ENCODE measurements at places on chromosomes 4 and X.
A peak's percentile ranks its signal among the peaks of the same experiment; 100 is the strongest.

- no peaks in the 10 kb centered on the region for H3K36me3 ChIP-seq
- no peak for DNase-seq
- H3K27me3 ChIP-seq, result no peaks in the 10 kb centered on the region
These were observed 11.2 kb downstream of the ADAM29 start for GRCh38 chr4:174929346-174929745.

GRCh38 chrX:18542905-18543304, 117.5 kb downstream of the CDKL5 start:
- no peak overlapping the region for H3K4me3 ChIP-seq
- no peak for DNase-seq
- H3K27ac ChIP-seq, result no peak overlapping the region
- H3K4me1 ChIP-seq, result no peaks in the 10 kb centered on the region
- no peaks in the 10 kb centered on the region for H3K36me3 ChIP-seq

GRCh38 chrX:133490955-133491354, 75.7 kb upstream of the GPC4 start:
- H3K4me1 ChIP-seq, result peaks cover 1% of the 10 kb centered on the region
- H3K27me3 ChIP-seq, result no peaks in the 10 kb centered on the region
- H3K27ac ChIP-seq, result no peak overlapping the region
- H3K36me3 ChIP-seq, result no peaks in the 10 kb centered on the region
- no peak overlapping the region for H3K4me3 ChIP-seq
- DNase-seq, result no peak

- H3K27ac ChIP-seq, result no peak overlapping the region
- no peaks in the 10 kb centered on the region for H3K4me1 ChIP-seq
- no peaks in the 10 kb centered on the region for H3K27me3 ChIP-seq
- H3K4me3 ChIP-seq, result no peak overlapping the region
These were observed 24.0 kb downstream of the NPY5R start for GRCh38 chr4:163367651-163368050.

GRCh38 chr4:151667666-151668065, 93.1 kb downstream of the GATB start:
- H3K4me3 ChIP-seq, result no peak overlapping the region
- no peak for DNase-seq

DNA sequence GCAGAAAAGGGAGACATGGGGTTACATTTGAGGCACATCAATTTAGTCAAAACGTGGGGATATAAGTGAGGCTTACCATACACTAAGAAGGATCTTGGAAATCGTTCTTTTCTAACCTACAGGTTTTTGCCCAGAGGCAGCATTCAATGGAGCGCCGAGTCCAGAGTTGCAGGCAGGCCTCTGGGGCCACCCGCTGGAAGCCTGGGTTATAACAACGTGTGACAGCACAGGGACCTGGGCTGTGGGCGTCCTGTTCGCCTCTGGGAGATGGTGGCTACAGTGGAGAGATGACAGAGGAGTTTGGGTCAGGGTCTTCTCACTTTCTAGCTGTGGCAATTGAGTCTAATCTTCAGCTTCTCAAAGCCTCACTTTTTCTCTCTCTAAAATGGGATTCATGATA, 53.9 kb downstream of the ENPP6 start:
- H3K27me3 ChIP-seq, result no peaks in the 10 kb centered on the region
- DNase-seq, result no peak
- H3K27ac ChIP-seq, result no peak overlapping the region

- H3K36me3 ChIP-seq, result no peaks in the 10 kb centered on the region
- peaks cover 20% of the 10 kb centered on the region for H3K4me1 ChIP-seq
- H3K27ac ChIP-seq, result no peak overlapping the region
- peak; percentile 68 for DNase-seq
These were observed 115.1 kb downstream of the CAMK2D start for GRCh38 chr4:113646442-113646822.

GRCh38 chr4:169239221-169239905, 31.4 kb downstream of the SH3RF1 start:
- no peaks in the 10 kb centered on the region for H3K36me3 ChIP-seq
- H3K27ac ChIP-seq, result no peak overlapping the region
- DNase-seq, result no peak
- peaks cover 51% of the 10 kb centered on the region for H3K4me1 ChIP-seq

All from gastrocnemius medialis (tissue), 4 donors.